Mammary microvascular endothelial cell (primary cell): ENCODE measurements at places on chromosomes 11 and 22. TPM values are rescaled to one million over a fixed set of nuclear protein-coding genes. Genes with fewer than 3 reads are reported as not detected.

MIOX gene
- total RNA-seq, result not detected in 2 replicates

CD248 gene
- total RNA-seq, result 0.07 and 0.25 TPM in 2 replicates

WNT7B gene
- 0.05 TPM in 1 of 2 replicates, not detected in the other for total RNA-seq

SYT7 gene
- 0.05 and 0.07 TPM in 2 replicates for total RNA-seq

CSNK2A3 gene
- total RNA-seq, result 1.2 and 1.5 TPM in 2 replicates

MIAT gene
- under 0.01 and 0.07 TPM in 2 replicates for total RNA-seq

DYNC2H1 gene
- 1.6 and 3.6 TPM in 2 replicates for total RNA-seq

FAM227A gene
- not detected in 2 replicates for total RNA-seq
